Hematopoietic multipotent progenitor cell treated with erythropoietin and hydrocortisone succinate and interleukin-3 and kit ligand, for 17 days (in vitro differentiated cells): ENCODE measurements at places on chromosomes 7 and 10.

DNA sequence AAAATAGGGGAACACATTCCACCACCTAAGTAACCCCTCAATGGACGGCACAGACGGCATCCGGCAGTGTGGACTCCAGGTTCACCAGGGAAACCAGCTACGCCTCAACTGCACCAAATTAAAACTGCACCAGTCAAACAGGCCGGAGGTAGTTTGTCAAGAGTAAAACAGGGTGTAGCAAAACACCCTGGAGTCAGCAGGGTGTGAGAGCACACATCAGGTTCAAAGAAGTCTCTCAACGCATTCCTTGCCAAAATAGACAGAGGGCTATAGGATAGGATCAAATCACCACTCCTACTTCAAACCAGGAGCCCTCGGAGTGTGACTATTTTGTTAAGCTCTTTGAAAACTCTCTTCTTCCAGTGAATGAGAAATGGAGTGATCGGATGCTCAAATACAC, 135.9 kb downstream of the PARD3 start:
- no peak for DNase-seq

GRCh38 chr7:143360788-143361551, 1.5 kb downstream of the FAM131B start:
- DNase-seq: no peak

GRCh38 chr10:54454271-54454670, 346.8 kb downstream of the PCDH15 start:
- no peak for DNase-seq

GRCh38 chr10:86693721-86694369, 25.5 kb downstream of the LDB3 start:
- no peak for DNase-seq
